ENCODE measurements at places on chromosomes 16 and 17. TPM values are rescaled to one million over a fixed set of nuclear protein-coding genes. Genes with fewer than 3 reads are reported as not detected.

GRCh38 chr17:1012823-1013728 is 16.1 kb downstream of the TIMM22 start:
- DNase-seq: no peak
- no peak overlapping the region for H3K27ac ChIP-seq
- H3K4me1 ChIP-seq: no peaks in the 10 kb centered on the region
- H3K36me3 ChIP-seq: peaks cover 60% of the 10 kb centered on the region
- H3K27me3 ChIP-seq: no peaks in the 10 kb centered on the region

- H3K27ac ChIP-seq: no peak overlapping the region
- no peak for DNase-seq
- H3K36me3 ChIP-seq: peaks cover 99% of the 10 kb centered on the region
- H3K4me1 ChIP-seq: no peaks in the 10 kb centered on the region
- H3K4me3 ChIP-seq: no peak overlapping the region
Measured at GRCh38 chr16:24939738-24940137, 75.4 kb downstream of the ARHGAP17 start.

- no peaks in the 10 kb centered on the region for H3K4me1 ChIP-seq
- DNase-seq: no peak
- no peaks in the 10 kb centered on the region for H3K36me3 ChIP-seq
- H3K27me3 ChIP-seq: no peaks in the 10 kb centered on the region
Measured at GRCh38 chr16:87263418-87264052, 53.7 kb downstream of the C16orf95 start.

DNA sequence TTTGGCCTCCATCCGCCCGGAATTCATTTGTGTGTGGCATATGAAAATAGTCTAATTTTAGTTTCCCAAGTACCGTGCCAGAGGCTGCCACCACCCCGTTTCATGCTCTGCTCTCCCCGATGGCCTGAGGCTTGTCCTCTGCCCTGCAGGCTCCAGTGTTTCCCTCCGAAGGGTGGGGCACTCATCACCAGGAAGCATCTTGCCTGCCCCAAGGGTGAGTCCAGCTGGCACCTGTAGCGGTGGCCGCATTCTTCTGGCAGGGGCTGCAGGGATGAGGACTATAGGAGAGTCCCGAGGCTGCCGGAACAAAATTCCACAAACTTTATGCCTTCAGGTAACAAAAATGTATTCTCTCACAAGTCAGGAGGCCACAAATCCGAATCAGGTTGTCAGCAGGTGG is 23.1 kb upstream of the CMIP start:
- DNase-seq: no peak
- H3K4me1 ChIP-seq: no peaks in the 10 kb centered on the region
- H3K27me3 ChIP-seq: no peaks in the 10 kb centered on the region
- H3K4me3 ChIP-seq: no peak overlapping the region
- no peak overlapping the region for H3K27ac ChIP-seq
- no peaks in the 10 kb centered on the region for H3K36me3 ChIP-seq

DNA sequence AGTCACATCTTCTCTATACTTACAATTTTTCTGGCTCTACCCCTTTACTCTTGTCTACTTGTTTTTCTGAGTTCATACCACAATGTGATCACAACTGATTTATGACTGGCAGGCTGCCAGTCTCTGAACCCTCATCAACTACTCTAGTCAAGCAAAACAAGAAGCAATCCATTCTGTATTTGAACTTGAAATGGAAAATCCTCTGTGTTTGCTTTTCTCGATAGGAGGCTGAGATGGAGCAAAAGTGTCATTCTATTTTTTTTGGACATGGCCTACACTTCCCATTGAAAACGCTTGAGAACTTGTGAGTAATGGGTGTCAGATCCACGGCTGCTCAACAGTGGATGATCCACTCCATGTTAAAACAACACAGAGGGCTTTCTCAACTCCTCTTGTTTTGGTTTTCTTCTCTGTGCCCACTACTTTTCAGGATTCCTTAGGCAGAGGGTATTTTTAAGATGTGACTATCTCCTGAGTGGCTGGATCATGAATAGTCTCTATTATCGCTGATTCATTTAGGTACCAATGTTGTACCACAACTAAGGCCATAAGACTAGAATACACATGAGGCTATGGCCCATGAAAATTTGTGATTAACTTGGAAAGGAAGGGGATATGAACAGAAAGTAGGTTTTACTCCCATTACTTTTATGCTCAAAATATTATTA is 11.7 kb downstream of the TMEM100 start:
- H3K4me1 ChIP-seq: peaks cover 33% of the 10 kb centered on the region
- no peaks in the 10 kb centered on the region for H3K36me3 ChIP-seq
- no peak overlapping the region for H3K4me3 ChIP-seq

GRCh38 chr17:82881900-82882714 is 42.3 kb upstream of the ZNF750 start:
- peaks cover 96% of the 10 kb centered on the region for H3K4me1 ChIP-seq
- H3K36me3 ChIP-seq: no peaks in the 10 kb centered on the region
- DNase-seq: peak; percentile 63
- H3K27me3 ChIP-seq: no peaks in the 10 kb centered on the region

GRCh38 chr17:50072130-50072529 is 16.2 kb downstream of the ITGA3 start:
- H3K27ac ChIP-seq: no peak overlapping the region
- H3K36me3 ChIP-seq: peaks cover 99% of the 10 kb centered on the region
- DNase-seq: no peak
- no peak overlapping the region for H3K4me3 ChIP-seq
- no peaks in the 10 kb centered on the region for H3K27me3 ChIP-seq

GRCh38 chr17:50816771-50817751 is 18.3 kb upstream of the WFIKKN2 start:
- H3K4me1 ChIP-seq: peaks cover 9% of the 10 kb centered on the region
- H3K27me3 ChIP-seq: no peaks in the 10 kb centered on the region
- H3K4me3 ChIP-seq: no peak overlapping the region

DNA sequence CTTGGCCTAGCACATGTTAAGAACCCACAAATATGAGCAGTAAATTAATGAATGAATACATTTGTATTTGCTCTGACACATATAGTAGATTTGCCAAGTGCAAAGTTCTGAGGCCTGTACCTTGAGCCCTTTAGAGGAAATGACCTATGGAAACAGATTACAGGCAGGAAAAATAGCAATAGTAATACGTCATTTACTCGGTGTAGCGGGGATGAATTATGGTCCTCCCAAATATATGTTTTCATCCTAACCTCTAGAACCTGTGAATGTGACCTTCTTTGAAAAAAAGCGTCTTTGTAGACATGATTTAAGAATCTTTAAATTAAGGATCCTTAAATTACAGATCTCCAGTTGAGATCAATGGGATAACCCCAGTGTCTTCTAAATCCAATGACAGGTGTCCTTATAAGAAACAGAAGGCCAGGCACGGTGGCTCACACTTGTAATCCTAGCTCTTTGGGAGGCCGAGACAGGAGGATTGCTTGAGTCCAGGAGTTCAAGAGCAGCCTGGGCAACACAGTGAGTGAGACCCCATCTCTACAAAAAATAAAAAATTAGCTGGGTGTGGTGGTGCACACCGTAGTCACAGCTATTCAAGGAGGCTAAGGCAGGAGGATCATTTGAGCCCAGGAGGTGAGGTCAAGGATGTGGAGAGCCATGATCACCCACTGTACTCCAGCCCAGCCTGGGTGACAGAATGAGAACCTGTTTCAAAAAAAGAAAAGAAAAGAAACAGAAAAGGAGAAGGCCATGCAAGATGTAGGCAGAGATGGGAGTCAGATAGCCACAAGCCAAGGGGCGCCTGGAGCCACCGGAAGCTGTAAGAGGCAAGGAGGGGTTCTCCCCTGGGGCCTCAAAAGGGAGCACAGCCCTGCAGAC is 5.1 kb upstream of the ITPRIPL2 start:
- H3K27me3 ChIP-seq: no peaks in the 10 kb centered on the region
- peak; percentile 64 for DNase-seq
- H3K4me1 ChIP-seq: peaks cover 35% of the 10 kb centered on the region
- no peaks in the 10 kb centered on the region for H3K36me3 ChIP-seq

- peaks cover 5% of the 10 kb centered on the region for H3K36me3 ChIP-seq
- H3K4me1 ChIP-seq: peaks cover 11% of the 10 kb centered on the region
- no peaks in the 10 kb centered on the region for H3K27me3 ChIP-seq
- no peak overlapping the region for H3K27ac ChIP-seq
- no peak overlapping the region for H3K4me3 ChIP-seq
- DNase-seq: peak; percentile 69
Measured at GRCh38 chr16:3637371-3637923, 17.0 kb upstream of the DNASE1 start.

DNA sequence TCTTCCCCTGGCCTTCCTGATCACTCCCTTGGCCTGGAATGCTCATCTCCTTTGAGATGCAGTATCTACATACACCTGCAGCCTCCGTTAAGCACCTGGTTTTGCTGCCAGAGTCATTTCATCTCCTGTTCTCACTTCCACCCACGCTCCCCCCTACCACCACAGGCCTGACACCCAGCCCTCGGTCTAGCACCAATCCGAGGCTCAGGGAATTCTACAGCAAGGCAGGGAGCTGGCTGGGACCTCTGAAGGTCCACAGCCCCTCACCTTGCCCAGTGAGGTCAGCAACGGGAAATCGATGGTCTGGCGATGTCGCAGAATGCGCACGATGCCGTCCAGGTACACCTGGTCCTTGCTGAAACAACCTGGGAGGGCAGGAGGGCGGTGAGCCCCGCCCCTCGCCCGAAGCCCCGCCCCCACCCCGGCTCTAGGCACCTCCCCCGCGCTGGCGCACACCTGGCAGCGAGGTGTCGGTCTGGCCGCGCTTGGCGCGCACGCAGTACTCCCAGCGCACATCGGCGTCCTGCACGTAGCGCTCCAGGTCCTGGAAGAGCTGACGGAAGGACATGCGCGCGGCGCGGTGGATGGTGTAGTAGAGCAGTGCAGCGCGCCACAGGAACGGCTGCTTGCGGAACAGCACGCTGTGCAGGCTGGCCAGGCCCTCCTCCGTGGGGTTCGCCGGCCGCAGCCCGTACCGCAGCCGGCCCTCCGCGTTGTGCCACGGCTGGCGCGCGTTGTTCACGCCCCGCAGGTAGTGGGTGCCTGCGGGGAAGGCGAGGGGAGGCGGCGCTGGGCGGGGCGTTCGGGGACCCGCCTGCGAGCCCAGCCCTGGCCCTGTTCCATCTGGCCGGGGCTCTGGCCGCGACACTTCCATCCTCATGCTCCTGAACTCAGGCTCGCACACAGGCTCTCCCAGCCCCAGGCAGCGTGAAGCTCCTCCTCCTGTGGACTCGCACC is 5.7 kb downstream of the MATCAP1 start:
- H3K36me3 ChIP-seq: no peaks in the 10 kb centered on the region
- peak overlapping the region; percentile 36 for H3K4me3 ChIP-seq
- peaks cover 67% of the 10 kb centered on the region for H3K4me1 ChIP-seq

GIT1 gene
- total RNA-seq: 30.9 TPM

COPZ2 gene
- total RNA-seq: 25.0 TPM

PDE6G gene
- total RNA-seq: not detected

FSCN2 gene
- 21.7 TPM for total RNA-seq

CSH1 gene
- not detected for total RNA-seq

ZPBP2 gene
- not detected for total RNA-seq

ARMC5 gene
- total RNA-seq: 9.7 TPM
